Cardiac muscle cell (in vitro differentiated cells and primary cell): ENCODE measurements at places on chromosomes 12 and 14. TPM values are rescaled to one million over a fixed set of nuclear protein-coding genes. Genes with fewer than 3 reads are reported as not detected.

Gene AKAP6
- 9.2 and 11.8 TPM in 2 replicates for polyA plus RNA-seq

- no peak for DNase-seq
Measured at GRCh38 chr12:57630891-57631433, 2.0 kb downstream of the B4GALNT1 start.

DNA sequence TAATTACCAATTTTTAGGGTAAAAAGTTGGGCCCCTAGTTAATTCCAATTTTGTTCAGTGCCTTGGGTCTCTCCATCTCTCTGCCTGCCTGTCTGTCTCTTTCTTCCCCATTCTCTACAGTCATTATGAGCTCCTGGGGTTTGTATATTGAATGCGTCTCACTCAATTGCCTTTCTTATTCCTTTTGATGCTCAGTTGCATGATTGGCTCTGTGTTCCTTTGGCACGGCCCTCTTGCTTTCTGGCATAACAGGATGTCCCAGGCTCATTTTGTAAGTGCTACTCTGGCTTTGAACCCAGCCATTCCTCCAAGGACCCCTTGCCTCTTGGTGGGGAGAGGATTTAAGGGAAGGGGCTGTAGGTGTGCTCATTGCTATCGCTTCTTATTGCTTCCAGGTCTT, 35.6 kb downstream of the ZNF664 start:
- no peak for DNase-seq

- DNase-seq: no peak
Measured at GRCh38 chr12:1936406-1937320, 18.2 kb upstream of the CACNA2D4 start.

GRCh38 chr14:69536971-69537370, 37.7 kb downstream of the CCDC177 start:
- no peak for DNase-seq

GRCh38 chr12:108622421-108622820, 11.3 kb downstream of the SELPLG start:
- no peak for DNase-seq

DNA sequence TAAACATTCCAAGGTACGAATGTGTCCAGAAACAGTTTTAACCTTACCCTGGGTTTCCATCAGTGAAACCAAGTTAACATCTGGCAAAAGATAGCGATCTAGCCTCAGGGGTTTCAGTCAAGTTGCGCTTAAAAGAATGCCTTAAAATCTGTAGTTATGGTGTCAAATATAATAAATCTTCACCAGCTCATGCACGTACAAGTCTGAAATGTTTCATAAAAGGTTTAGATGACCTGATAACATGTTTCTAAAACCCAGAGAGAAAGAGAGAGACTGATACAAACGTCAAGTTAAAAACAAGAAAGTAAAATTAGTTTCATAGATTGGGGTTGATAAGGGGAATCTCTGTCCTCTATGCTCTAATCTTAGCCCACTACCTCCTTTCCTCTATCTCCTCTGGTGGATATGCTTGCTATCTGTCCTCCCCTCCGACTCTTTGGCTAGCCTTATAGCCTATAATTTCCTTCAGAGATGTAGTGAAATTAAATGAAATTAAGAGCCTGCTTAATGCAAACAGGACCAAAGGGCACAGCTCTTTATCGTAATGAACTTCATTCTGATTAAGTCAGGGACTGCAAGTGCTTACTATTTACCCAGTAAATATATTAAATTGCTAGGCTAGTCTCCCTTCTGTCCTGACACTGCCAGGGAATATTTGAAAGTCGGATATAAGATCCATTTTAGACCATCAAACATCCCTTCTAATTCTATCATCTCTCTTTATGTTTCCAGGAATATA, 18.4 kb upstream of the FOS start:
- DNase-seq: no peak
